ENCODE measurements at places on chromosomes 12 and 14.

GRCh38 chr12:105425254-105426174 is 95.0 kb downstream of the C12orf75 start:
- no peak for DNase-seq

- no peak for DNase-seq
Measured at GRCh38 chr12:13247596-13247995, 51.1 kb downstream of the EMP1 start.

GRCh38 chr12:114499338-114499737 is 93.4 kb upstream of the TBX5 start:
- no peak for DNase-seq

DNA sequence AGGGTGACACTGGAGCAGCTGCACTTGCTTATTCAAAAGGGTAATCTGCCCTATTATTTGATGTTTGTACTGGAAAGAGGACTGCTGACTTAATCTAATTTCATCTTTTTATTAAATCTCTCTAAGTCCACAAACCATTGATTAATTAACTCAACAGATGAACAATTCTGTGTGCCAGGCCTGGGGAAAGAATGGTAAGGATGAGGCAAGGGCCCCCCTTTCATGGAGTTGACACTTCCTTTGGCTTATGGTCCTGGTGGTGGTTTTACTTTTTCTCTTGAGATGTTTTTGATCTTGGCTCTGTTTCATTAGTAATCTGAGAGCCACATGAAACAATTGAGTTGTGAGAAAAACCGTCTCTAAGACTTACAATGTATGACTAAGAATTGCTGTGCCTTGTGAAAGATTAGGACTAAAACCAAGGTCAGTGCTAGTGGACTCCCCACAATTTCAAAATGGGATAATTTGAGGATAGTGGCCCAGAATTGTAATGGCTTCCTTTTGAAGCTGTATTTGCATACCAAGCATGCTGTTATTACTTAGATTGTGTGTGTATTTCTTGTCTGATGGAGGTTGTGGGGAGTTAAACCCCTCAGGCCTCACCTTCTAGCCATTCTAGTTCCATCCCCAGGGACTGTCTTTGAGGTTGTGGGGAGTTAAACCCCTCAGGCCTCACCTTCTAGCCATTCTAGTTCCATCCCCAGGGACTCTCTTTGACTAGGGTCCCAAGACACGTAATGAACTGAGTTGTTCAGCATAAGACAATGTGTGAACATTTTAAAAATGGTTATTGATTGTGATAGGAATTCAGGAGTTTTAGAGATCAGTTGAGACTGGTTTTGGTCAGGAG is 52.5 kb upstream of the EVL start:
- DNase-seq, result no peak

- DNase-seq, result no peak
Measured at GRCh38 chr12:59268295-59268809, 327.5 kb upstream of the SLC16A7 start.

- no peak for DNase-seq
Measured at GRCh38 chr14:98223106-98223505, 1048.9 kb downstream of the BCL11B start.

GRCh38 chr14:77590845-77591485 is 25.5 kb downstream of the SPTLC2 start:
- DNase-seq, result no peak
